KG1 (cell line): ENCODE measurements at places on chromosomes 12 and 14.

- DNase-seq, result no peak
These were observed 613 bp downstream of the DUSP16 start for GRCh38 chr12:12562016-12562483.

DNA sequence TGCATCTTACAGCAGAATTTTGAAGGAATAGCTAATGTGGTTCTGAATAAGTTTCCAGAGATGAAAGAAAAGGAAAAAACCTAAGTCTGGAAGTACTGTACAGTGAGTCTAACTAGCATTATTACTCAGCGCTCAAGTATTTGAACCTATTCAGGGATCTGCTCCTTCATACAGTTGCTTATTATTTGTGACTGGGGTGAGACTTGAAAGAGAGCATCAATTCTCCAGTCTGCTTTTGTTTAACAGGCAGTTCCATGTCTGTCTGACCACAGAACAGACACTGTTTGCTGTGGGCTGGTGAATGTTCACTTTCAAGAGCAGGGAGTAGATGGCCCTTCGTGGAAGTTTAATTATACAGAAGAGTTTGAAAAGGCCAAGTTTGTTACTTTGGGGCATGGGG lies 9.3 kb downstream of the ETV6 start:
- DNase-seq, result no peak

DNA sequence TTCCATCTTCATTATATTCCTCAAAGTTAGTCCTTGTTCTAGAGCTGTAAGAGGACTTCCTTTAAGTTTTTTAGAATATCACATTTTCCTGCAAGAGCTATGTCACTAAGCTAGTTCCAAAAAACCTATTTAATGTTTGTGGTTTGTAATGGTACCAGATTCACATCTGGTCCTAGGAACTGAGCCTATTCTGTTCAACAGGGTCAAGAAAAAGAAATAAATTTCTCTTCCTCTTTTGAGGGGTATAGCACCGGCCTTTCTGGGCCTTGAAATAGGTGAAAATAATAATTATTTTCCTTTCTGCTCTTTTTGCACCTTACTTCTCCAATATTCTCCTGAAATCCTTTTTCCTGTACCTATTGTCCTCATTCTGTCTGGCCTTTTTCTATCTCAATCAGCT lies 3.6 kb upstream of the STXBP6 start:
- DNase-seq, result no peak

DNA sequence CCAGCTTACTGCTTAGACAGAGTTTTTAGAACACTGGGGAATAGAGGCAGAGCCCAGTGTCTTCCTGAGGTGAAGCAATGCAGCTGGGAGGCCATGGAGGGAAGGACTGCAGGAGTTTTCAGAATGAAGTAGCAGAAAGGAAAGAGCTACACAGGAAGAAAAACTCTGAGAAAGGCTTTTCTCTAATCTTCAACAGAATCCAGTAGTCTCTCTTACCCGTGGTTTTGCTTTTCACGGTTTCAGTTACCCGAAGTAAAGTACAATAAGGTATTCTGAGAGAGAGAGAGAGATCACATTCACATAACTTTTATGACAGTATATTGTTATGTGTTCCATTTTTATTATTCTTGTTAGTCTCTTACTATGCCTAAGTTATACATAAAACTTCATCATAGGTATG lies 761.6 kb downstream of the BCL11B start:
- DNase-seq, result no peak

- no peak for DNase-seq
These were observed 115.3 kb upstream of the PLXNC1 start for GRCh38 chr12:94033101-94033500.

DNA sequence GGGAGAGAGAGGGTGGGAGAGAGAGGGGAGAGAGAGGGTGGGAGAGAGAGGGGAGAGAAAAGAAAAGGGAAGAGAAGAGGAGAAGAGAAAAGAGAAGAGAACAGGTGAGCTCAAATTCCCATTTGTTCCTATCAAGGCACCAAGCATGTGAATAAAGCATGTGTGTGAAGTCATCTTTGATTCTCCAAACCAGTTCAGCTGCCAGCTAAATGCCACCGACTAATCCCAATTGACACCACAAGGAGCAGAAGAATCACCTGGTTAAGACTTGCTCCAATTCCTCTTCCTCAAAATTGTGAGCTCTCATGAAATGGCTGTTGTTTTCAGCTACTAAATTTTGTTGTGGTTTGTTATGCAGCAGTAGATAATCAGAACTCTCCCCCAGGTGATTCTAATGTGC lies 188.9 kb downstream of the TMX1 start:
- DNase-seq, result no peak

DNA sequence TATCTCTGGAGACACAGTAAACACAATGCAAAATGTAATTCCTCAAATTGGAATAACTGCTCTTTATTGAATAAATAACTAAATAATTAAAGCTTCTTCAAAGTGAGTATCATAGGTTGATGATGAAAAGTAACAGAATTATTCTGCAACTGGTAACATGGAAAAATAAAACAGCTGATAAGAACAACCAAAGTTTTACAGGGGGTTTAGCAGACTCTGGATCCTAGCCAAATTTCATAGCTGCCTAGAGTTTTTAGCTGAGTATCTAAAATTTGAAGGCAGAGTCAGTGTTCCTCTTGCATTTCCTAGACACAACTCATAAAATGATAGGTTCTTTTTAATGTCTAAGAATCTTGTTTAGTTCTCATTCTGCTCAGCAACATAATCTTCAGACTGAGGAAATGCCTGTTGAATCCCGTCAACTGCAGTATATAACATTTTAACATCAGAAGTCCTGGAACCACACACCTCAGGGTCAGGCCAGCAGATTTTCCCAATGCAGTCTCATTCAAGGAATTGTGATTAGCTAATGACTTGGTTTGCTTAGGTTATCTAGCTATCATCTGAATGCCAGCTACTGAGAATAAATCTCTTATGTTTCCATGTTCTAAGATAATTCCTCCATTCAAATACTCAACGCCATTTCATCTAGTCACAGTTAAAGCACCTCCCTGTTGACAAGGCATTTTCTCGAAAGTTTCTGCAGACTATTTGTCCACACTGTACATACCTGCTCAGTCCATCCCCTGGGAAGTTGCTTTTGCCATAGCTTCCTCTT lies 411.6 kb downstream of the BCAT1 start:
- no peak for DNase-seq

DNA sequence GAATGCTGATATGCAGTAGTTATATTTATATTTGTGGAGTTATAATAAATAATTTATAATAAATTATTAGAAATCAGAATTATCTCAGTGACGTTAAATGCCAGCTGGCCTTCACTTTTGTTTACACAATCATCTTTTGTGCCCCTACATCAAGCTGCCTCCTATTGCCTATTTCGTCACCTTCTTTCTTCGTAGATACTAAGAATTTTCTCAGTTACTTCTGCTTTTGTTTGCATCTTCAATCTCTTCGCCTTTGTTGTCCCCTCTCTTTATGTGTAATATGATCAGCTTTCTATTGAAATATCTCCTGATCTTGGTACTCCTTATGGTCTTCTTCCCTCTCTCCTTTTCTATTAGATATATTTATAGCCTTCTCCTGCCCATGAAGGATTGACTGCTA lies 197.0 kb downstream of the ERC1 start:
- no peak for DNase-seq

- DNase-seq, result no peak
These were observed 3.7 kb downstream of the BIN2 start for GRCh38 chr12:51320311-51320694.

- DNase-seq, result no peak
These were observed 129.6 kb downstream of the PAPOLA start for GRCh38 chr14:96631621-96632362.

- DNase-seq, result no peak
These were observed 87.1 kb upstream of the ZFP36L1 start for GRCh38 chr14:68879841-68880575.

GRCh38 chr12:57632073-57632957 lies 686 bp downstream of the B4GALNT1 start:
- no peak for DNase-seq

DNA sequence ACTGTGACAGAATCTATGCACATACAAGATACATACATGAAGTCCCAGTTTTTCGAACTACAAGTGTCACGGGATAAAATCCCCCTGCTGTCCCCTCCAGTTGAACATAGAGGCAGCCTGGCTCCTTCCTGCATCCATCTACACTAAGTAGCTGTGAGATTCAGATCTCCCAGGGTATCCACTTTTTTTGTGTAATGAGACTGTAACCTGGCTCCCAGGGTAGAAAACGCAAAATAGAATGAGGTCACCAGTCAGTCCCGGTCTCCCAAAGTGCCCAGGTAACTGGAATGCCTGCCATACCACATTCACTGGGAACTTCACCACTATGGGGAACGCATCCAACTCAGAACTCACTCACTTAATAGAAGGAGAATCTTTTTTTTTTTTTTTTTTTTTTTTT lies 67.8 kb downstream of the TMCC3 start:
- no peak for DNase-seq

DNA sequence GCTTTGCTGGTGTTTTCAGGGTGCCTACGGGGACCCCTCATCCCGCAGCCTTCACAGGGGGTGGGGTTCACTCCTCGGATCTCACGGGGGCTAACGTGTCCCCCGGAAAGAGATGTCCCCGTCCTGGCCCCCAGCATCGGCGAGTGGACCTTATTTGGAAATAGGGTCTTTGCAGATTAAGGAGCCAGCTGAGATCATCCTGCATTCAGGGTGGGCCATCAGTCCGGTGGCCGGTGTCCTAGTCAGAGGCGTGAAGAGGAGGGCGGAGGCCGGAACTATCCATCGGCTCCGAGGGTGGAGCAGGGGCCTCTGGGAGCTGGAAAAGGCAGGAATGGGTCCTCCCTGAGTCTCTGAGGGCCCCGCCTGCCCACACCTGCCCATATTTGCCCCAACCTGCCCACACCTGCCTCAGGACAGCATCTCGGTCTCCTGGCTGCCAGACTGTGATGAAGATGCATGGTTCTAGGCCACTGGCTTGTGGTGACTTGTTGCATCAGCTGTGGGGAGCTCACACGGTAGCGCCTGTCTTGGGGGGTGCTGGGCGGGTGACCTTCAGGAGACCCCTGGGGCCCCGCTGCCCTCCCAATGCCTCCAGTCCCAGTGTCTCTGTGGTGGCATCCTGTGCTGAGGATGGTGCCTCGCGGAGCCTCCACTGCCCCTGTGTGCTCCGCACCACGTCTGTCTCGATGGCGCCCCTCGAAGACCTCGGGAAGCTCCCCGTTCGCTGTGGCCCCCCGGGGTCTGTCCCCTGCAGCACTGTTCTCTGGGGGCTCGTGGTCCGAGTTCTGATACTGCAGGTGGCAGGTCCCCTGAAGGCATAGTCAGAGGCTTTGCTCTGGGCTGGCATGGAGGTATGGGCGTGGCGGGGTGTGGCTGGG lies 14.7 kb downstream of the NOC4L start:
- no peak for DNase-seq

GRCh38 chr14:60235440-60235839 lies 13.6 kb upstream of the PPM1A start:
- no peak for DNase-seq

DNA sequence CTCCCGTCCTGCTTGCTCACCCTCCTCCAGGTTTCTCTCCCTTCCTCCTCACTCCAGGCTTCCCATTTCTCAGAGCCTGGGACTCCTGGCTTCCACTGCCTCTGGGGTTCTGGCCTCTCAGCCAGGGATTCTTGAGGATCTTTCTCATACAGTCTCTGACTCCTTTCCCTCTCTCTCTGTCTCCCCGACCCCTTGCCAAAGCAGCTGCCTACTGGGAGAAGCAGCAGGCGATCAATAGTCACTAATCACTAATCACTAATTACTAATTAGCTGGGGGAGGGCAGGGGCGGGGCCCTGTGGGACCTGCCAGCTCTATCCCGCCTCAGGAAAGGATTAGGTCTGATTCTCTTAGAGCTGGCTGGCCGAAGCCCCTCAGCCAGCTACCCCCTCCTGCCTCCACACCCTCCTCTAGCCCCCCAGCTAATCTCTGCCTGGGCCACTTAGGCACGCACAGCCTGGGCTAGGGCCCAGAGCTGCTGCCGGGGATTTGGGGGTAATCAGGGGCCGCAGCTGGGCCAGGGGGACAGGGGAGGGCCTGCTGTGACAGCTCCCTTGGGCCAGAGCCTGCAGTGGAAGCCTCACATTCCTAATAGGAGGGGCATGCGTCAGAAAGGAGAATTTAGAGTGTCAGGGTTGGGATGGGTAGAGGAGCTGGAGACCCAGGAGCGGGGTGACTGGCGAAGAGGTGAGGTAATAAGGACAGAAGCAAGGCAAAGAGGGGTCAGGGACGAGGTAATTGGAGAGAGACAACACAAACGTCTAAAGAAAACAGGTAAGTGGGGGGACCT lies 2.8 kb downstream of the NXPH4 start:
- no peak for DNase-seq

DNA sequence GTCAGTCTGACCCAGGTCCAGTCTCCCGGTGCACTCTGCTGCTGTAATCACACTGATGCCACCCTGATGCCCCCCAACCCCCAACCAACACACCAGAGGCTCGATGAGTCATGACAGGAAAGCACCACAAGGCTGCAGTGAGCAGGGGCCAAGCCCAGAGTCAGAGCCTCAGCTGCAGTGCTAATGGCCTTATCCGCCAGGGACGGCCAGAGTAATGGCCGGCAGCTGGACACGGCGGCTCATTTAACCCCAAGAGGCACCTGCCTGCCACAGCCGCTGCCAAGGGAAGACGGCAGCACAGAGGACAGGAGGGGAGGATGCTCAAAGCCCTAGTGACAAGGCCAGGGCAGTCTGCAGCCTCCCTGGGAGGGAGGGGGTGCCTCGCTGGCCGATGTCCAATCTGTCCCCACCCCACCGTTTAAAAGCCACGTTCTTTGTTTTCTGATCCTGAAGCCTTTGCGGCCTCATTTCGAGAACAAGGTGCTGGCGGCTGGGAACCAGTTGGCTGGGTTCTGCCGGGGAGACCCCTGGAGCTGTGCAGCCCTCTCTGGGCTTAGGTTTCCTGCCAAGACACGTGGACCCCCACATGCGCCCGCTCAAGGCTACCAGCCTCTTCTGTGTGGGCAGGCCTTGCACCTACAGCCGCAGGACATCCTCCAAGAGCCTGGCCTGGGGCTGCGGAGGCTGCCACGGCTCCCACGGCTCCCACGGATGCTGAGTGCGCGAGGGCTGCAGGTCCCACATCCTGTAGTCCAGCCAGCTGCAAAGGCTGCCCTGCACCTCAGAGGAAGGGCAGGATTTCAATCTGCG lies 13.1 kb downstream of the CCDC85C start:
- DNase-seq, result no peak

DNA sequence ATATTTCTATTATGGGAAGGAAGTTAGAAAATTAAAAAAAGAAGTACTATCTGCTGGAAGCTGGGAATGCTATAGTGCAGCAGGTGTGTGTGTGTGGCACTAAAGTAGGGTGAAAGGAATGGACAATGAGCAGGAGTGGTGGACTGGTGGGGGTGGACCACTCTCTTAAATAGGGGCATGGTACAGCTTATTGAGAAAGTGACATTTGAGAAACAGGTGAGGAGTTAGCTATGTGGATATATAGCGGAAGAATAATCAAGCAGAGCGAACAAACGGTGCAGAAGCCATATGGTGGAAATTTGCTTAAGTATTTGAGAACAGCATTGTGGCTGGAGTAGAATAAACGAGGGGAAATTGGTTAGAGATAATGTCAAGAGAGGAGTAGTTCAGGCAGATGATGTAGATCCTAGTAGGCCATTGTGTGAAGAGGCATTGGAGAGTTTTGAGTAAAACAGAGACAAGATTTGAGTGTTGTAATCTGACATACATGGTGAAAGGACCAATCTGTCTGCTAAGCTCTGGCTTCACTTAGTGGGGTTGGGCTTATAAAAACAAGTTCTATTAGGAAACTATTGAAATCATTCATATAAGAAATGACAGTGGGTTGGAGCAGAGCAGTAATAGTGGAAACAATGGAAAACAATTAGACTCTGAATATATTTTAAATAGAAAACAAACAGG lies 149.2 kb upstream of the SYT10 start:
- no peak for DNase-seq
